ENCODE measurements at places on chromosomes 6 and 20. TPM values are rescaled to one million over a fixed set of nuclear protein-coding genes. Genes with fewer than 3 reads are reported as not detected.

HMGCLL1 gene
- not detected for total RNA-seq

RSPO4 gene
- not detected for total RNA-seq

HLA-E gene
- 357 TPM for total RNA-seq

RAB44 gene
- not detected for total RNA-seq

GABRR2 gene
- 0.23 TPM for total RNA-seq

GSTA2 gene
- not detected for total RNA-seq

PRDM13 gene
- total RNA-seq: 0.11 TPM

HTR1B gene
- total RNA-seq: not detected

ERVFRD-1 gene
- total RNA-seq: not detected

HLA-DOB gene
- 0.72 TPM for total RNA-seq

PLA2G7 gene
- total RNA-seq: not detected

SRSF12 gene
- total RNA-seq: 0.84 TPM

DEFB126 gene
- not detected for total RNA-seq

EYA4 gene
- not detected for total RNA-seq

ZCCHC3 gene
- 21.0 TPM for total RNA-seq

UNC5CL gene
- total RNA-seq: 1.2 TPM

ASF1A gene
- 43.4 TPM for total RNA-seq

BACH2 gene
- total RNA-seq: 55.6 TPM

EPHA7 gene
- total RNA-seq: not detected

C6orf132 gene
- 0.21 TPM for total RNA-seq

BPIFB1 gene
- total RNA-seq: not detected

ARMC12 gene
- total RNA-seq: 0.42 TPM

SAPCD1 gene
- total RNA-seq: 8.6 TPM

XPO5 gene
- total RNA-seq: 126 TPM

SLC35F1 gene
- total RNA-seq: not detected

RIPOR3 gene
- not detected for total RNA-seq

KDM1B gene
- 13.7 TPM for total RNA-seq

PTK6 gene
- 0.15 TPM for total RNA-seq
